ENCODE measurements at places on chromosomes 13 and 19.

GRCh38 chr19:46015687-46016425, 7.0 kb downstream of the PGLYRP1 start:
- DNase-seq: no peak

GRCh38 chr13:76823969-76824368, 62.2 kb downstream of the KCTD12 start:
- DNase-seq: no peak

- DNase-seq: no peak
Measured at GRCh38 chr13:39533651-39534150, 69.3 kb downstream of the LHFPL6 start.

DNA sequence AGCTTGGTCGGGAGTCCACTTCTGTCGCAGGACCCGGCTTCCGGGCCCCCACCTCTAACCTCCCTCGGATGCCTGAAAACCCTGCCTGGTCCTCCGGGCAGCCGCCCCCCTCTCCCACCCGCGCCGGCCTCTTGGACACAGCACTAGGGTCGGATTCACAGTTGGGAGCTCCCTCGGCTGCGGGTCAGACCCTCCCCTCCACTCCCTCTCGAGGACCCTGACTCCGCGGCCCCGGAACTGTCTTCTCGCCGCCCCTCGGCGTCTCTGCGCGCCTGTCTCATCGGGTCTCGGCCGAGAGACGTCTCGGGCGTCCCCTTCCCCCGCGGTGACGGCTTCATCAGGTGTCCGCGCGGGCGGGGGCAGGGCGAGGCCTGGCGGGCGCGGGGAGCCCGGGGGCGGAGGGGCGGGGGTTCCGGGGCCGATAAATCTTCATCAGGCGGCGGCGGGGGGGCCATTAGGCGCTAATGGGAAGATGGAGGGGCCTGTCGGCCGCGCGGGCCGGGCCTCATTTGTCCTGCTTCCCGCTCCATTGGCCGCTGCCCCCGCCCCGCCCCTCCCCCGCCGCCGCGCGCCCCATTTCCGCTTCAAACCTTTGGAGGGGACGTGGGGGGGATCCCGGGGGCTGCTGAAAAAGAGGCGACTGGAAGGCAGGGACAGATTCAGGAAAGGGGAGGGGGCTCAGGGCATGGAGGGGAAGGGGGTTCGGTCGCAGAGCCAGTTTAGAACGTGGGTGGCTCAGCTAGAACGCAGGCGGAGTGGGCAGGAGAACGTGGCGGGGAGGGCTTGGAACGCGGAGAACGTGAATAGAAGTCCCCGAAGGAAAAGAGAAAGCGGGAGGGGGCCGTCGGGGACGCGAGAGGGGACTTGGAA, 11.8 kb upstream of the ERFL start:
- no peak for DNase-seq

DNA sequence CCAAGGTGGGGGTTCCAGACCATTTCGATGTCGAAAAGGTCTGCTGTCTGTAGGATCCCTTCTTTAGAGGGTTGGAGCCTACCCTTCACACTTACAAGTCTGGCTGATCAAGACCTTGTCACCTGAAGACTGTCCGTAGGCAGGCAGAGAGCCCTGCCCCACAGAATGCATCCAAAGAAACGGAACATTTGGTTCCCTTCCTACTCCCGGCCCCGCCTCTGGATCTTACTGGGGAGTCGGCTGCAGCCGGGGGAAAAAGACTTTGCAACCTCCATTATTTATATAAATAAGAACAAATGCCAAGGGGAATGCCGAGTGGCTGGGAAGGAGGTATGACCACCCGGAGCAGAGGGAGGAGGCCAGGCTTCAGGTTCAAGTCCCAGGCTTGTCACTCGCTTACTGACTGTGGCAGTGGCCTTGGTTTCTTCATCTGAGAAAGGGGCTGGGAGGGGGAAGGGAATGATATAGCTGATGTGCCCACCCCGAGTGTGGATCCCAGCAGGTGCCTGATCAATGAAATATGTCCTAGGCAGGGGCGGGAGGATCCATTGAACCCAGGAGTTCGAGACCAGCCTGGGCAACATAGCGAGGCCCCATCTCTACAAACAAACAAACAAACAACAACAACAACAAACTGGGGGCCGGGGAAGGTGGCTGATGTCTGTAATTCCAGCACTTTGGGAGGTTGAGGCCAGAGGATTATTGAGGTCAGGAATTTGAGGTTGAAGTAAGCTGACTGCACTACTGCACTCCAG, 48.7 kb downstream of the RFX2 start:
- DNase-seq: no peak

- peak; percentile 67 for DNase-seq
Measured at GRCh38 chr19:4851551-4852290, 15.7 kb downstream of the PLIN3 start.

GRCh38 chr13:30865123-30866049, 40.7 kb upstream of the MEDAG start:
- peak; percentile 95 for DNase-seq

DNA sequence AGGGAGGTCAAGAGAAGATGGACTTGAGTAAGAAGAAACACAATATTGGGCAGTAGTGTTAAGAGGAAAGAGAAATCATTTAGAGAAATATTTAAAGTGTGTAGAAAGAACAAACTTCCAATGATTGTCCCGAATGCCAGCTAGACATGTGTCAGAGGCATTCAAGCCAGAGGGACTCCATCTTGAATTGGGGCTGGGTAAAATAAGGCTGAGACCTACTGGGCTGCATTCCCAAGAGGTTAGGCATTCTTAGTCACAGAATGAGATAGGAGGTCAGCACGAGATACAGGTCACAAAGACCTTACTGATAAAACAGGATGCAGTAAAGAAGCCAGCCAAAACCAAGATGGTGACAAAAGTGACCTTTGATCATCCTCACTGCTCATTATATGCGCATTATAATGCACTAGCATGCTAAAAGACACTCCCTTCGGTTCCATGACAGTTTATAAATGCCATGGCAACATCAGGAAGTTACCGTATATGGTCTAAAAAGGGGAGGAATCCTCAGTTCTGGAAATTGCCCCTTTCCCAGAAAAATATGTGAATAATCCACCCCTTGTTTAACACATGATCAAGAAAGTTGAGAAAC, 127.0 kb upstream of the IPO5 start:
- DNase-seq: no peak

- DNase-seq: peak; percentile 12
Measured at GRCh38 chr13:57640607-57641006, 9.1 kb downstream of the PCDH17 start.
